ENCODE measurements at places on chromosomes 11 and 22.

GRCh38 chr11:60954421-60954820 is 2.4 kb upstream of the SLC15A3 start:
- DNase-seq, result no peak

DNA sequence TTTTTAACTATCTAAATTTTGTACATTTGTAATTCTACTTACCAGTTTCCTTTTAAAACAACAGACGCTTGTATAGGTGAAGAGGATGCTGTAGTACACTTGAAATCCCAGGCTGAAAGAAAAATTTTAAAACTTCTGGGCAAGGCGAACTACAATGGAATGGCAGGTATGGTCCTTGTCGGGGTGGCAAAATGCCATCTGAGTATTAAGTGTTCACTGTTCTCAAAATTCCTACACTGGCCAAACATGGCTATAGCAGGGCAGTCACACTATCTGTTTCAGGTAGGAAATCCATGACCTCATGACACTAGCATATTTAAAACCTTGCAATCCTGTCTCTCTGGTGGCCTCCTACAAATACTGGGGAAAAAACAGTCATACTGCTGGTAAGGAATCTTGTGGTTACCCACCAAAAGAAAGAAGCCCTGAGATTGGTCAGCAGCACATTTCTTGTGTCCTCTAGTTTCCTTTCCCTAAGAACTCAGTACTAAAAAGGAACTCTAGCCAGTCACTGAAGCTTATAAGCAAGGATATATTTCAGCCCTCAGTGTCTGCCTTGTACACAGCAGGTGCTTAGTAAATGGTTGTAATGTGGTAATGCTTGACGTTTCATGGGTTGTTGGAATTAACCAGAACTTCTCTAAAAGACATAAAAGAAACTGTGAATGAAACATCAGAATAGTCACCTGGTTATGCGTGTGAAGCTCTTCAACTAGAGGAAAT is 5.2 kb upstream of the ZC3H12C start:
- DNase-seq, result no peak

DNA sequence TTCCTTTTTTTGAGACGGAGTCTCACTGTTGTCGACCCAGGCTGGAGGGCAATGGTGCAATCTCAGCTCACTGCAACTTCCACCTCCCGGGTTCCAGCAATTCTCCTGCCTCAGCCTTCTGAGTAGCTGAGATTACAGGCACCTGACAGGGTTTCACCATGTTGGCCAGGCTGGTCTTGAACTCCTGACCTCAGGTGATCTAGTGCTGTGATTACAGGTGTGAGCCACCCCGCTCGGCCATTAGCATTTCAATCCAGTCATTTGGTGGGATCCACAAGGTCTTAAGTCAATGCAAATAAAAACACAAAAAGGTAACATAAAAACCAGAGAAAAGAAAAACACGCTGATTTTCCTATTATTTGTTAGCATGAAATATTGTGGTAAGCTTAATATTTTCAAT is 1227.2 kb upstream of the TENM4 start:
- no peak for DNase-seq

DNA sequence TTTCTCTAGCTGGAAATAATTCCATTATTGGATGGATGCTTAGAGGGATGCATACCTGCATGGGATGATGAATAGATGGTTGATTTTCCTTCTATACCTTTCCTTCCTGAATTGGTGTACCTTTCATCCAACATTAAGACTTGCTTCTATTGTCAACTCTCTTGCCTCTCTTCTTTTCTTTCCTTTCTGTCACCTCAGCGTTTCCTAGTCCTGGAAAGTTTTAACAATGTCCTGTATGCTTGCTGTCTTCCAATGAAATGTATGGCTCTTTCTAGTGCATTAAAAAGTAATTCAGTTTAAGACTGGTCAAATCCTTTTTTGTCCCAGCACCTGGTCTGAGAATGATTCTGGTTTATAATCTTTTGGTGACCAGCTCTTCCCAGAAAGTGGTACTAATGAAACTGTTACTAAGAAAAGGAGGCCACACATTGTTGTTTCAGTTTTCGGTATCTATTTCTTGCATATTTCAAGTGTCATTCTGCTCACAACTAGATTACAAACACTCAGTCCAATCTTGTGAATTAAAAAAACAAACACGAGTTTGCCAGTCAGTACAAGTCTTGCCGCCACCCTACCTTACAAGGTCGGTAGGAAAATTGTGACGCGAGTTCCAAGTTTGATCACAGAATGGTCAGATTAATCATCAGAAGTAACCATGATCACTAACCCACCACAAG is 8.0 kb downstream of the POU2AF1 start:
- DNase-seq, result no peak

- no peak for DNase-seq
Observed at GRCh38 chr22:43364169-43364435, 20.9 kb upstream of the SCUBE1 start.

DNA sequence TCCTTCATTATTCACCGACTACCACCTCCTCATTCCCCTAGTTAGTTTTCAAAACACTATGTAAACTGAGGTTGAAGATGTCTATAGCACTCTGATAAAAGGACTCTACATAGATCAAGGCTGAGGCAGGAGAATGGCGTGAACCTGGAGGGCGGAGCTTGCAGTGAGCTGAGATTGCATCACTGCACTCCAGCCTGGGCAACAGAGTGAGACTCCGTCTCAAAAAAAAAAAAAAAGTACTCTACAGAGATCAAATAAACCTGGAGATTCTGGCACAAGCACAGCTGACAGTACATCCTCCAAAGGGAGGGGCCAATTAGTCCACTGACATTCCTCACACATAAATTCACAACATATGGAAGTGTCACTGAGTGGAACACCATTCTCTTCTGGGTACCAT is 31.0 kb downstream of the TSG101 start:
- DNase-seq, result no peak

- no peak for DNase-seq
Observed at GRCh38 chr11:37616291-37616690, 1018.3 kb upstream of the RAG2 start.

DNA sequence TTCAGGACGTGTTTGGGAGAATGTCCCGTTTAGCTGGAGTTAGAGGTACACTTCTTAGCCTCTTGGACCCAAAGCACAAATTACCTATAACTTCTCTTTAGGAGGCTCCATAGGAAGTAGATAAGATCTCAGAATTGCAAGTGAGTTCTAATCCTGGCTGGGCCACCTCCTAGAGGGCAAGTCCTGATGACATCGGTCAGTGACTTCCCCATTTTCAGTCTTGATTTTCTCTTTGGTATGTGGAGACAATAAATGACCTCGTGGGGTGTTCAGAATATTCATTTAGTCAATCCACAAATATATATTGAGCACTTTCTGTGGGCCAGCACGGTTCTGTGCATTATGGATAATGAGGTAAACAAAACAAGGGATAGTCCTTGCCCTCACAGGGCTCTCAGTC is 208.6 kb downstream of the CWF19L2 start:
- DNase-seq, result no peak

DNA sequence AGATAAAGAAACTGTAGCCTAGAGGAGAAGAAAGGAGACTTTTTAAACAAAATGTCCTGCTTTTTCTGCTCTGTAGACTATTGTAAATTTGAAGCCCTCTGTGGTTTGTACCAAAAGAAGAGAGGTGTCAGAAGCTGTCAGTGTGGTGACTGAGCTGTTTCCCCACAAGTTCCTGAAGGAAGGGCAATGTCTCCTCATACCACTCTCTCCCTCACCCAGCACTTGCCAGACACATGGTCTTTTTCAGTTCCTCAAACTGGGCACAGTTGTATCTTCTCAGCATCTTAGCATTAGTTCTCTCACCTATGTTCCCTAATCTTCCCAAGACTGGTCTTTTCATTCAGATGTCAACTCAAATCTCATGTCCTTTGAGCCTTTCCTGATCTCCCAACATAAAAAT is 4.3 kb downstream of the BCO2 start:
- DNase-seq, result no peak

GRCh38 chr11:67056267-67057204 is at the start of gene RHOD:
RHOD (plus strand) TSS chr11:67056847; CDS start chr11:67056903, 56 bp downstream.
- no peak for DNase-seq

DNA sequence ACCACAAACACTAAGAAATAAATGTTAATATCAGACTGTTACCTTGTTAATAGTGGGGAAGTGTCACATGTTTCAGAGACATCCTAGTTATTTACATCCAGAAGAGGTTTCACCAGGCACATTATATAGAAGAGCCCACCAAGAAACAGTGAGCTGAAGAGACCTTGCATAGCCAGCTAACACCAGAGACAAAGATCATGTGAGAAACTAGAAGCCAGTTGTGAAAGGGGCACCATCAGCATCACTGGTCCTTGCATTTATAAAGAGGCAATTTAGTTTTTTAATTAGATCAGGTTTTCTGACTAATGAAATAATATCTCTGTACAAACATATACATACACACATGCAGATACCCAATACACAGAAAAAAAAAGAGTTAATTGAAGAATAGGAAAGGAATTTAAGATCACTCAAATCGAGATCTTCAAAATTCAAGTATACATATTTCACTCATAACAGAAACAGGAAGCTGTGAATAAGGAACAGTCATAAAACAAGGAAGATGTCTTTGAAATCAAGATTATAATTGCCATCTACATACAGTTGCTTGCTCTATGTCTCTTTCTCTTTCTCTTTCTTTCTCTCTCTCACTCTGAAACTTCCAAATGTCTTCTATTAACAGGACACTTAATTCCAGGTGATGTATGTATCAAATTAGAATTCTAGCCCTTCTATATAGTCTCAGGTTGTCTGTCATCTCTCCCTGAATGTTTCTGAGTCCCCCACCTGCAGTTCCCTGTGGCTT is 348.7 kb downstream of the ETS1 start:
- no peak for DNase-seq

DNA sequence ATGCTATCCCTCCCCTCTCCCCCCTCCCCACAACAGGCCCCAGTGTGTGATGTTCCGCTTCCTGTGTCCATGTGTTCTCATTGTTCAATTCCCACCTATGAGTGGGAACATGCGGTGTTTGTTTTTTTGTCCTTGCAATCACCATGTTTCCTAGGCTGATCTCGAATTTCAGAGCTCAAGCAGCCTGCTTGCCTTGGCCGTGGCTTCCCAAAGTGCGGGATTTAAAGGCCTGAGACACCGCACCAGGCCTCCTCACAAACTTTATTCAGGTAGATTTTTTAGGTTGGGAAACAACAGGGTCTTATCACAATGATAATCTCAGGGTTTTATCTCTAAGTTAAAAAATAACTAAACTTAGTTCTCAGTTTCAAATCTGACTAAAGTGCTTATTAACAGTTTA is 125.4 kb downstream of the LUZP2 start:
- no peak for DNase-seq

DNA sequence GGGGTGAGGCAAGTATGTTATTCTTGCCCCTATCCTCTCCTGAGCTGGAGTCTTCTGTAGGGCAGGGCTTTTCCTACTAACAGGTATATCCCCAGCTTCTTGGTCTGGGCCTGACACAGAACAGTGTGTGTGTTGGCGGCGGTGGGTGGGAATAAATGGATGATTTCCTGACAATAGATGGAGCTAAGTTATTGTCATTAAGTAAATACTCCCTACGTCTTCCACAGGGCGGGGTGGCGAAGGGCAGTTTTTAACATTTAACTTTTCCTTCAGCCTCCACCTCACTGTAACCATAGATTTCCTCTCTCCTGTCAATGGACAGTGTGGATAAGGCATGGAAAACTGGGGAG is 11.7 kb upstream of the SMPD1 start:
- DNase-seq, result no peak

- no peak for DNase-seq
Observed at GRCh38 chr11:105181521-105181920, 42.0 kb upstream of the CARD18 start.

DNA sequence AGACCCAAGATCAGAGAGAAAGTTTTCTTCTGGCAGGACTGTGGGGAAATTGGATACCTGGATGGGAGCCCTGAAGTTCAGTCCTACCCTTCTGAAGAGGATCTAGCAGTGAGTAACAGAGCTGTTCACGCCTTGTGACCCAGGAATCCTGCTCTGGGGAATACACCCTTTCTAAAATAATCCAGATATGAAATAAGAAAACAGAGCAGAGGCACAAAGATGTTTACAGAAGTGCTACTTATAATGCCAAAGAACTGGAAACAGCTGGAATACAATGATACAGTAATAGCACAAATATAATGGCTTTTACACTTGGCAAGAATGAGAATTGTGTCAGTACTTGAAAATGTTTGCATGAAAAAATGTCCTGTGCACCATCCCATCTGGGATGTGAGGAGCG is 304.0 kb upstream of the NARS2 start:
- no peak for DNase-seq

GRCh38 chr11:135035282-135035681 is 623.2 kb upstream of the B3GAT1 start:
- no peak for DNase-seq

DNA sequence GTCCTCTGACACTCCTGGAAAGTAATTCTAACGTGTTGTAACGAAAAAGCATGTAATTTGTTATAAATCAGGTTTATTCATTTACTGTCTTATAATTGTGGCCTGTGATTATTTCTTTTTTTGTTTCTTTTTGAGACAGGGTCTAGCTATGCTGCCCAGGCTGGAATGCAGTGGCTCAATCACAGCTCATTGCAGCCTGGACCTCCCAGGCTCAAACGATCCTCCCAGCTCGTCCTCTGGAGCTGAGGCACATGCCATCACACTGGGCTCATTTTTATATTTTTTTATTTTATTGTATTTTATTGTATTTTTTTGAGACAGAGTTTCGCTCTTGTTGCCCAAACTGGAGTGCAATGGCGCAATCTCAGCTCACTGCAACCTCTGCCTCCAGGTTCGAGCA is 15.9 kb downstream of the DENND5A start:
- no peak for DNase-seq

DNA sequence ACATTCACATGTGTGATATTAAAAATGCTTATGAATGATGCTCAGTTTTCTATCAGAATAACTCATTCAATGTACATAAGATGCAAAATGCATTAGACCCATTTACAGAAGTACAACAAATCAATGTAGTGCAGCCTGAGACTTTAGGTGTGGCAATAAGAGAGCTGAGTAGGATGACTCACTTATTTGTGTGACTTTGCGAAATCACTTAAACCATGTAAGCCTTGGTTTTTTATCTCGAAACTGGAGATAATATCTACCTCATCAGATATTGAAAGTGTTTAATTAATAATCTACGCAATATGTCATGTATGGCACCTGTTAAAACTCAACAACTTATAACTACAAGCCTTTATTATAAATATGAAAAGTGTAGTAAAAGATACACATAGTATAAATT is 105.7 kb upstream of the LUZP2 start:
- DNase-seq, result no peak

- DNase-seq, result no peak
Observed at GRCh38 chr11:29183301-29183700, 833.5 kb downstream of the KCNA4 start.

DNA sequence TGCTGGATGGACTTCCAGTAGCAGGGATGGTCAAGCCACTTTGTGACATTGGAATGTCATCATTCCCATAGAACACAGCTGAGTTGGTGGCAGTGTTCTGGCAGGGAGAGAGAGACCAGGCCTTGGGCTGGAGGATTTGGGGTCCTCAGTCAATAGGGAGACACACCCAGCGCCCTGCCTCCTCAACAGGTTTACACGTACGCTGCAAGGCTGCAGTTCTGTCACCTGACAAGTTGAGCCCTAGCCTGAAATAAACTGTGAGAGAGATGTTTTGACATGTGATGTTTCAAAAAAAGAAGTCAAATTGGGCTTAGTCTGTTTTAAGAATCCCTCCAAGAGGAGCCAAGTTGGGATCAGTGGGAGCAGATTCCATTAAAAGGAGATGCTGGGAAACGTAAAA is 42.9 kb upstream of the CRYBB3 start:
- DNase-seq, result no peak

GRCh38 chr22:41410311-41410751 is 28.6 kb downstream of the TEF start:
- DNase-seq, result no peak

Measured in Jurkat, Clone E6-1 (cell line).